Stimulated activated CD4-positive, alpha-beta T cell treated with anti-CD3 and anti-CD28 coated beads, TNF-alpha, amount 100 ng/mL, for 24 hours (primary cell): ENCODE measurements at places on chromosomes 2 and 18.
A peak's percentile ranks its signal among the peaks of the same experiment; 100 is the strongest.

DNA sequence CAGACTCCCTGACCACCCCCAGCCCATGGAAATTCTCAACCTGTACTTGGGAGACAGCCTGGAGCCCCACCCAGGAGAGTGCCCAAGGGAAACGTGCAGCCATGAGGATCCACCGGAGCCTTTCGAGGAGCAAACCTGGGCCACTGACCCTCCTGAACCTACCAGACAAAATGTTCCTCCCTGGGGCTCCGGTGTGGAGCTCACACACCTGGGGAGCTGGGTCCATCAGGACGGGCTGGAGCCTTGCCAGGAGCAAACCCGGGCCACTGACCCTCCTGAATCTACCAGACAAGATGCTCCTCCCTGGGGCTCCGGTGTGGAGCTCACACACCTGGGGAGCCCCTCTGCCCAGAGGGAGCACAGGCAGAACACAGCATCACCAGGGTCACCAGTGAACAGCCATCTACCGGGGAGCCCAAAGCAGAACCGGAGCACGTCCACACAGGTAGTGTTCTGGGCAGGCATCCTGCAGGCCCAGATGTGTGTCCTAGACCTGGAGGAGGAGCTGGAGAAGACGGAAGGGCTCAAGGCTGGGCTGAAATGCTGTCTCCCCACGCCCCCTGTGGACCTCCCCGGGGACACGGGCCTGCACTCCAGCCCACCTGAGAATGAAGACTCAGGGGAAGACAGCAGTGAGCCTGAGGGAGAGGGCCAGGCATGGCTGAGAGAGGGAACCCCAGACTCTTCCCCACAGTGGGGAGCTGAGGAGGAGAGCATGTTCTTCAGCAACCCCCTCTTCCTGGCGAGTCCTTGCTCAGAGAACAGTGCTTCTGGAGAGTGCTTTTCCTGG, 8.9 kb downstream of the PSD4 start:
- DNase-seq: no peak

- DNase-seq: no peak
Measured at GRCh38 chr2:212530373-212530772, 8.2 kb downstream of the ERBB4 start.

- DNase-seq: no peak
Measured at GRCh38 chr2:115529627-115530026, 1087.2 kb downstream of the DPP10 start.

DNA sequence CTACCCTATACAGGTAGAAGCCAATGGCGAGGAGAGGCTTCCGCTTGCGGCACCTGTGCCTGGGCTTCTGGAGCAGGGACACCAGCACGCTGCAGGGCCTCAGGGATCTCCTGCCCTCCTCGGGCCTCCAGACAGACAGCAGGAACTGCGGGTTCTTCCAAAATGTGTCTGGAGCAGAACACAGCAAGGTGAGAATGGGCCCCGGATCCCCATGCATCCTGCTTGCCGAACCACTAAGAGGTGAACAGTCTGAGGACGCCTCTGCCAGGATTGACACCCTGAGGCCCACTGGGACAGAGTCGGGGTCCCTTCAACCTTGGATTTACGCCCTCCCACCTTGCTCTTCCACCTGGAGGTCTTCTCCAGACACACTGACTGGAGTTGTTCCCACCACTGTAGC, 25.4 kb downstream of the CAPN14 start:
- no peak for DNase-seq

GRCh38 chr18:11586896-11587295, 22.5 kb upstream of the SLC35G4 start:
- DNase-seq: no peak

GRCh38 chr2:215773728-215774127, 239.6 kb downstream of the MREG start:
- DNase-seq: no peak

- no peak for DNase-seq
Measured at GRCh38 chr2:102048465-102048864, 56.7 kb downstream of the IL1R2 start.

GRCh38 chr2:37098416-37099118, 14.2 kb downstream of the GPATCH11 start:
- DNase-seq: no peak

GRCh38 chr2:178553047-178553446, 72.8 kb downstream of the PLEKHA3 start:
- no peak for DNase-seq

GRCh38 chr2:15851076-15851693, 89.2 kb upstream of the MYCN start:
- DNase-seq: no peak

DNA sequence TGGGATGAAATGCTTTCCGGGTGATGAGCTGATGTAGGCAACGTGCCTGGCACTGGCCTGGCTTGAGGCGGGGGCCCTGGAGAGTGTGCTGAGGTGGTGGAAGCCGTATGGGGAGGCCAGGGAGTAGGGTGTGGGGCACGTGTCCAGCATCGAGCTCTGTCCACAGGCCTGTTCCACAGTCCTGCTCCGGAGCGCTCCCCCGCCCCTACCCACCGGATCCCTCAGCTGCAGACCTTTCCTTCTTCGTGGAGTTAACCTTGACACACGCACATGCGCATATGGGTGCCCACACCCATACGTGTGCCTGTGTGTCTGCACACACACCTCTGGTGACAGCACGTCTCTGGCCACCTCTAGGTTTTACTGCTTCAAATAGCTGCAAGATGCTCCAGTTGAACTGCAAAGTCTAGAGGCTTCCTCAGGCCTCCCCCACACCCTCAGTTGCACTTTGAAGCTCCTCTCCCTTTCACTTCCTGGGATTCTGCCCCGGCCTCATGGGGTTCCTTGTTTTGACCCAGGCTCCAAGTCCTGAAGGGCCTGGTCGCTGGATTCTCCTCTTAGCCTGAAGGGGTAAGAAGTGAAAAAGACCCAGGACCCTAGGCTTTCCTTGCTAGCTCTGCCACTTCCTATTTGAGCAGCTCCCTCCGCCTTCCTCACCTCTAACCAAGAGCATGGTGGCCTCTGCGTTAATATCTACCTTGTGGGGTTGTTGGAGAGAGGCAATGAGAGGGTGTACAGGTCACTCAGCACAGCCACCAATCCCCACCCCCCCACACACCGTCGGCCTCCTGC, 49.5 kb downstream of the INHBB start:
- DNase-seq: no peak

DNA sequence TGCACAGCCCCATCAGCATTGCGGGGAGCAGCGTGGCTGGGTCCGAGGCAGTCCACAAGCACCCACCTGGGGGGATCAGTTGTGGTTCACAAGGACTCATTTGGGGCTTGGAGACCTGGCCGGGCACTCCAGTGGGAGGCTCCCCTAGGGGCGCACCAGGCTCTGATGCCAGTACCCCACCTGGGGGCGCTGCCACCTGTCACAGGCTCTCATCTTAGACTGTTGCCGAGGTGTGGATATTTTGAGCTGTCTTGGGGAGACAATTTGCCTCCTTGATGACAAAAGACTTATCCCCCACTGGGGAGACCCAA, 3.0 kb downstream of the ADRA2B start:
- no peak for DNase-seq

- no peak for DNase-seq
Measured at GRCh38 chr2:62811972-62812371, 106.5 kb downstream of the EHBP1 start.

DNA sequence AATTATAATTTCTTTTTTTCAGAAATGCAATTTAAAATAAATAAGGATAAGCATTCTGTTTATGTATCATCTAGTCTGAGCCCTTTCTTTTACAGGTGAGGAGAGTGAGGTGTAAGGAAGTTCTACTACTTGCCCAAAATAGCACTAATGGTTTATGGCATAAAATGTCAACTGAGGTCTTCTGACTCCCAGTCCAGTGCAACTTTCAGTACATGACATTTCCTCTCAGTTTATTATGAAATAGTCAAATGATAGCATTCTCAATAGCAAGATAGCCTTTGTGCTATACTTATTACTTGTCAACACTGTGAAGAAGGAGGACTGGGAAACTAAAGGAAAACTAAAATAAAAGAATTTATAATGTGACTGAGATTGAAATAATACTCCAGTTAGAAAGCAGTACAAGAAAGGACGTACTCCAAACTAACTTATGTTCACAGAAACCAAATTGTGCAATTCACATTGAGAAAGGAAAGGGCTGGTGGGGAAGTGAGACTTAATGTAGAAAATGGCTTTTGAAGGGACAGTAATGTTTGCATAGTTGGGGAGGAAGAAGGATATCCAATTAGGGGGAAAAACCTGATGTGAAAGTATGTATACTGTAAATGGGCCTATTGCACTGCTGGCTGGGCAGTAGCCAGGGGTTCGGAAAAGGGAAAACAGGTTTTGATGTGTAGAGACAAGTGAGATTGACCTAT, 166.7 kb upstream of the ZEB2 start:
- DNase-seq: no peak

DNA sequence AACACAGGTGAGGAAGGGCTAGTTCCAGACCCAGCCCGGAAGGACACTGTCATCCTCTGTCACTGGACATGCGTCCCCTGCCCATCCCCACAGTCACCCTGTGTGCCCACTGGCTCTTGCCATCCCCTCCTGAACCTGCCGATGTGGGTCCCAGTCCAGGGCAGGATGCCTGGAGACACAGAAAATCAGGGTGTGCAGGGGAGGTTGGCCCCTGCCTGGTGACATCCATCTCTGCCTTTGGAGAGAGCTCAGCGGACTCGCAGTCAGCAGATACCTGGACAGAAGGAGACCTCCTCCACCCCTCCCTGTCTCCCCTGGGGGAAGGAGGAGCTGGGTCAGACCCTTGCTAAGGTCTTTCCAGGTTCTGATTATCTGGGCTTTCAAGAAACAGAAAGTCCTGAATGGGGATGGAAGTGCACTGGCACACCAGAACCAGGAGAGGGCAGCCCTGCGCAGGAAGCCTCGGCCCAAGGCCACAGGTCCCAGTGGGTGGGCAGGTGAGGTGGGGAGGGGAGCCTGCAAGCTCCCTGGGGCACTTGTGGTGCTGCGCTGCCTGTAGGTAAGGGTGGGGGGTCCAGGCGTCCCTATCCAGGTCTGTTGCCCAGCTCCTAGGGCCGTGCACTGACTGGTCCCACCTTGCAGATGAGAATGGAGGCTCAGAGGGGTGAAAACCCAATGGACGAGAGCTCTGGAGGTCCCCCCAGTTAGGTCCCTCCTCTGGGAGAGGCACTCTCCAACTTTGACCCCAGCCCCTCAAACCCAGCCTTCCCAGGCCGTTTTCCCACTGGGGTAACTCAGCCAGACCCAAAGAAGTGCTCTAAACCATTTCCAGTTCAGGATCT, 9.7 kb upstream of the OTOS start:
- peak; percentile 14 for DNase-seq

DNA sequence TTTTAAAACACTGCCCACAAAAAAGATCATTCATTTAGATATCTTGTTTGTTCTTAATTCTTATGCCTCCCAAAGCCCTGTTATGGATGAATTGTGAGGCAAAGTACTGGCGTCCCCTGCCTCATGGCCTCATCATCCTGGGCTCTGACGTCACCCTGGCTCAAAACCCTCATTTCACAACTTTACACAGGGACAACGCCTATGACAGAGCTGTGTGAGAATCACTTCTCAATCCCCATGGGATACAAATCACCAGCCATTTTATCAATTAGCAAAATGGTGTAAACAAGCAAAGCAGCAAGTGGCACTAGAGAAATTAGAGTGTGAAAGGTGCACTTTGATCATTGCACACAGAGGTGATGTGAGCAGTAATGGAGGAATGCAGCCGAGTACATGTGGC, 16.6 kb downstream of the FHOD3 start:
- no peak for DNase-seq

DNA sequence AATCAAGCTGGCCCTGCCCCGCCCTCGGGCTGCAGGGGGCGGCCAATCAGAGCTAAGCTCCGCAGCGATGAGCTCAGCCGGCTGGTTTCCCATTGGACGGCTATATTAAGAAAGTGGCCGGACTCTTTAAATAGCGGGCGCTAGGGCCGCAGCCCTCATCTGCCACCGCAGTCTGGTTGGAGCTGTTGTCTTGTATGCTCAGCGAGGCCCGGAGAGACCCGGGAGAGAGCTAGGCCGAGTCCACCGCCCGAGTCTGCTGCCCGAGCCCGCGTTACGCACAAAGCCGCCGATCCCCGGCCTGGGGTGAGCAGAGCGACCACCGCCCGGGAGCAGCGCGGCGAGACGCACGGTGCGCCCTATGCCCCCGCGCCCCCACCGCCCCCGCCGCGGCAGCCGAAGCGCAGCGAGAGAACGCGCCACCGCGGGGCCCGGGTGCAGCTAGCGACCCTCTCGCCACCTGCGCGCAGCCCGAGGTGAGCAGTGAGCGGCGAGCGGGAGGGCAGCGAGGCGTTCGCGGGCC, at the start of gene RHOB:
Gene RHOB, plus strand, starts transcription at position 158 of the 520 bp plus-strand sequence. CDS start 392 bp downstream, outside the sequence.
- DNase-seq: peak; percentile 79

DNA sequence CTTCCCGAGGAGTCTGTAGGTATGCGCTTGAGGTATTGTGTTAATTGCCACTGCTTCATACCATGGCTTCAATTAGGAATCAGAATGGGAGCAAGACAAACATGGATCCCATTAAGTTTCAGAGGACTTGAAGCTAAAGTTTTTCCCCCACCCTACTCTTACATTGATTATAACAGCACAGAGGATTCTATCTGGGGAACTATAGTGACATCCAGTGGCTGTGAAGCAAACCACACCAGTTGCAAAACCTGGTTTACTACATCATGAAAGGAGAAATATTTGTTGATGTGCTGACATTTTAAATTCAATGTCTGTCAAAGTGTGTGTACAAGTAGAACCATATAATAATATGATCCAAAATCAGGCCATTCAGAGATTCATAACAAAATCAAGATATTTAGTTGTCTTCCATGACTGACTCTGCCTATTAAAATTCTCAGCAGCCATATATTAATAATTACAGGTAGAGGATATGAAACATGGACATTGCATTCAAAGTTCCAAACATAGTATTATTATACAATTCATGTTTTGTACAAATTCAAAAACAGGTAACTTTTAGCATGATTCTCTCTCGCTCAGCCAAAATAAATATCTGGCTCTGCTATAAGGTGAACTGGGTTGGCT, 82.9 kb downstream of the GRB14 start:
- no peak for DNase-seq

DNA sequence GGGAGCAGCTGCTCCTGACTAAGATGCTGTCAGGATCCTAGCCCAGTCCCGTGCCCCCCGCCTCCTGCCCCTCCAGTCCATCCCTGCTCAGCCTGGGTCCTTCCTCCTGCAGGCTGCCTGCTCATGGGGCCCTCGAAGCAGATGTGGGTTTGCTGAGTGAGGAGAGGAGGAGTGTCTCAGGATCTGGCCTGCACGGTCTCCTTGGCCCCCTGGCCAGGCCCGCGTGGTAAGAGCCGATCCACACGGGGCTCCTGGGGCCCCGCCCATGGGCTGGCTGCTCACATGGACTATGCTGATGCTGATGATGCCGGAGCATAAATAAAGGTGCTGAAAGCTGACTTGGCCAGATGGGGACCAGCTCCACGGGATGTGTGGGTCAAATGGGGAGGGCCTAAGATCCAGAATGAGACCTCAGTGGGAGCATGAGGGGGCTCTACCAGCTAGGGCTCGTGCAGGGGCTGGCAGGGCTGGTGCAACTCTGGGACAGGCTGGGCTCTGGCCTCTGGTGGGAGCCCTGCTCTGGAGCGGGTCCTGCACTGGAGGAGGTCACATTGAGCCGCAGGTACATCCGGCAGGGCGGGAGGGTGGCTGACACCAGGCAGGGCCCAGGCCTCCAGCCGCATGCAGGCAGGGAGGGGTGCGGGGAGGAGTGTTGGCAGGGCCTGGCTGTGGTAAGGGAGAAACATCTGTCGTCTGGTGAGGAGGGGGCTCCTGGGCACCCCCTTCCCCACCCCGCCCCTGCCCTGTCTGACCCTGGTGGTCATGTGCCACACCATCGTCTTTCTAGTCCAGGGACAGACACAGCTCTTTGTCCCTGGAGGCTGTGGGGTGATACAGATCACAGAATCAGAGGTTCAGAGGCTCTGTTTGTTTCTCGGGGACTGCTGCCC, 275.3 kb upstream of the HDAC4 start:
- no peak for DNase-seq
